Hematopoietic multipotent progenitor cell treated with erythropoietin and hydrocortisone succinate and interleukin-3 and kit ligand, for 17 days (in vitro differentiated cells): ENCODE measurements at places on chromosomes 1 and 21.
A peak's percentile ranks its signal among the peaks of the same experiment; 100 is the strongest.

DNA sequence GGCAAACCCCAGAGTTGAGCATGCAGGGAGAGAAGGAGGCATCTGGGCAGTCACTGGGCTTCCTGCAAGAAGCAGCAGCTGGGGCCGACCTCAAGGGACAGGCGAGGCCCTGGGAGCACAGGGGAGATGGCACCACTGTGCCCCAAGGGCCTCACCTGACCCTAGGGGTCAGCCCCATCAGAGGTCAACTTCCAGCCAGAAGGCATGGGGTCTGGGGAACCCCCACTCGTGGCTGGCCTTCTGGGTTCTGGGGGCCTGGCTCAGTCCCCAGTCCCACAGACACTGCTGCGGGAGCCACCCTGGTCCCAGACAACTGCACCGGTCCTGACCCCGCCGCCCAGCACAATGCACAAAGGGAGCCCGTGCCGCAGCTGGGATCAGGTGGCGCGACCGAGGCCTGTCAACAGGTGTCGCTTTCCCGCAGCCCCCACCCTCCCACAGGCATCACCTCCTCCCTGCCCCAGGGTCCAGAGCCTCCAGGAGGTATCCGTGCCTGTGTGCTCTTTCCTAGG, 6.2 kb downstream of the WNT9A start:
- DNase-seq = no peak

DNA sequence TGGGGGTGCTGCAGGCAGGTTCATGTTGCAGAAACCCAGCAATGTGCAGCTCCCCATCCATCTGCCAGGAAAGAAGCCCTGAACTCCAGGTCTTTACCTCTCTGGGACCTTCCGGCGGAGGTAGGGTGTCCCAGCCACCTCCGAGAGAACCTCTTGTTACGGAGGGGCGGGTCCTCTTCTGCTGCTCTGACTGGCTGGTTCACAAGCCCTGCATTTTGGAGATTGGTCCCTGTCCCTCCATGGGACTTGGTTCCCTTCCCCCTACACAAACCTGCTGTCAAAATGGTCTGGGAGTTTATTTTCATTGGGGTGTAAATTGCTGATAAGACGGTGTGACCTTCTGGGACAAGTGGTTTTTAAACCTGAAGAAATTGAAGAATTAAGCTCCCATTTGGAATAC, 8.0 kb upstream of the CELSR2 start:
- no peak for DNase-seq

- no peak for DNase-seq
Measured at GRCh38 chr1:111776391-111776790, 20.7 kb downstream of the DDX20 start.

- DNase-seq = no peak
Measured at GRCh38 chr1:8205771-8206170, 112.1 kb upstream of the SLC45A1 start.

- no peak for DNase-seq
Measured at GRCh38 chr1:29657816-29658215, 421.5 kb downstream of the PTPRU start.

DNA sequence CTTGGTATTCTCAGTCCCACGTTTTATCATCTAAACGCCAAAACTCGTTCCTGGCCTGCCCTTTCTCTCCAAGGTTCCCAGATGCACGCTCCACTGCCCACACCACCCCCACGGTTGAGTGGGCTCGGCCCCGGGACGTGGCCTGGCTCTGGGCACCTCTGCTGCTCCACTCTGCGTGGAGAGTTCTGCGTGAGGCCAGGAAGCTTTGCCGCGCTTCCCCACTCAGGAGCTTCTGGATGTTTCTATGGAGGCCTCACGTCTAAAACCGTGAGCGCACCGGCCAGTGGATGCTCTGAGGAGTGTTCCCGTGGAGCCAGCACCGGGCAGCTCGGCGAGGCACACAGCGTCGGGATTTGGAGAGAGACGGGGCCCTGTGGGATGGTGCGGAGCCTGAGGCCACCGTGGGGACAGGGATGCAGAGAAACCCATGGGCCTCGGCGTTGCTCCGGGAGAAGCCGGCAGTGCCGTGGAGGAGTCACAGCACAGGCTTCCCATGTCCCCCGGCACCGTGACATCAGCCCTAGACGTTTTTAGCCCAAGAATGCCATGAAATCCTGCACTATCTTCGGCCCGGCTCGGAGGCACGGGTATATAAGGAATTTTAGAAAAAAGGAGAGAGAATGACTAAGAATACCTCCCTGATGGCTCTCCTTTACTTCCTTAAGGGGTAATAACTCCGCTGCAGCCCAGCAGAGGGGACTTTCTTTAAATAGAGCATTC, 125.9 kb downstream of the PRDM16 start:
- DNase-seq = no peak

- DNase-seq = no peak
Measured at GRCh38 chr1:93438716-93439115, 9.2 kb upstream of the FNBP1L start.

- DNase-seq = no peak
Measured at GRCh38 chr1:180540697-180541594, 17.8 kb upstream of the OVAAL start.

DNA sequence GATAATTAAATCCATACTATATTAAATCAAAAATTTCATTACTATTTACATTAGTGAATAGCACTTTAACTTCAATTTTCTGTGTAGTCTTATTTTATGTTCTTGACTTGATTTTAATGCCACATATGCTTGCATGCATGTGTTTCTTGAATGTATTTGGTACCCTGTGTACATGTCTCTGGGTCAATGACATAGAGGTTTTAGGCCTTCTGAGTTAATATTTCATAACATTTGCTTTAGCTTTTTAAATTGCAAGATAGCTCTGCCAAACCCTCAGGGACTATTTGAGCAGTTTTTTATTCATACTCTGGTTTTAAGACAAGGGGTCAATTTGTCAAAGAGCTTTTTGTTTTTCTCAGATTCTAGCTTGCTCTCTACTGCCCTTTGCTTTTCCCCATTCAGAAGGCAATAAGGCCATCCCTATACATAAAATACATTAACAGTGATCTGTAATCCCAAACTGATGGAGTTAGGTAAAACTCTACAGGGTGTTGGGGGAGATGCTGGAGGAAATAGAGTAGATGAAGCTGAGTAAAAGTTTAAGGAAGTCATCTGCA, 5.0 kb downstream of the MLLT11 start:
- peak; percentile 3 for DNase-seq

- peak; percentile 4 for DNase-seq
Measured at GRCh38 chr1:109096120-109096519, 5.6 kb downstream of the TMEM167B start.

DNA sequence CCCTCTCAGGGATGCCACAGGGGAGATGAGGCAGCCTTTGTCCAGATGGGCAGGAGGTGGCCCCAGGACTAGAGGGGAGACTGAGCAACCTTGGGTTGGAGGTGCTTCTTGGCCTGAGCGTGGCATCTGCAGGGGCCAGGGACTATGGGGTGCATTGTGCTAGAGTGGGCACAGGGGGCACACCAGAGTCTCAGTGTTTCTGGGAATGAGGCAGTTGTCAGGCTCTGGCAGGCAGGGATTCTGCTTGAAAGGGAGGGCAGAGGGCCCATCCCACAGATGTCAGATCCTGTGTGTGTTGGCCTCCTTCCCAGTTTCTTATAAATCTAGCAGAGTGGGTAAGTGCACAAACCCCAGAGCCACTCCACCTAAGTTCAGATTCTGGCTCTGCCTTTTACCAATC, 13.7 kb downstream of the LGR6 start:
- no peak for DNase-seq

DNA sequence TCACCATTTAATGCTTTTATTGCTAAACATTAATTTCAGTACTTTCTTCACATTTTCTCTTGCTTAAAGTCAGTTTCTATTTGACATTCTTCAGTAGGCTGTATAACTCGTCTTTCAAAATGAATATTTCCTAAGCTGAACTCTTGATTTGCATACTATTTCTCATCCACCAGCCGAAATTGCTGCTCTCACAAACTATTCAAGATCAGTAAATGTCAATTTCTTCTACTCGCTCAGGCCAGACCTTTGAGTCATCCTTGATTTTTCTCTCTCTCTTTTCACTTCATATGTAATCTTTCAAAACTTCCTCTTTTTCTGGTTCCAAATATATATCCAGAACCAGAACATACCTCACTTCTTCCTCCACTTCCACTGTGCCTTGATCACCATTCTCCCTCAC, 990.0 kb downstream of the KCNT2 start:
- no peak for DNase-seq

DNA sequence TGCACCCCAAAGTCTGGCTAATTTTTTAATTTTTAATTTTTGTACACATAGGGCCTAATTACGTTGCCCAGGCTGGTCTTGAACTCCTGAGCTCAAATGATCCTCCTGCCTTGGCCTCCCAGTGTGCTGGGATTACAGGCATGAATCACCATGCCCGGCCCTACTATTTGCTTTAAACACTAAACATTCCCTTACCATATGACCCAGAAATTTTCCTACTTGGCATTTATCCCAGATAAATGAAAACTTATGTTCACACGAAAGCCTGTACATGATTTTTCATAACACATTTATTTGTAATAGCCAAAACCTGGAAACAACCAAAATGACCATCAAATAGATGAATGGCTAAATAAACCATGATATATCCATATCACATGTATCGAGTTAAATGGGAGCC, 35.8 kb downstream of the NDUFS5 start:
- DNase-seq = no peak

DNA sequence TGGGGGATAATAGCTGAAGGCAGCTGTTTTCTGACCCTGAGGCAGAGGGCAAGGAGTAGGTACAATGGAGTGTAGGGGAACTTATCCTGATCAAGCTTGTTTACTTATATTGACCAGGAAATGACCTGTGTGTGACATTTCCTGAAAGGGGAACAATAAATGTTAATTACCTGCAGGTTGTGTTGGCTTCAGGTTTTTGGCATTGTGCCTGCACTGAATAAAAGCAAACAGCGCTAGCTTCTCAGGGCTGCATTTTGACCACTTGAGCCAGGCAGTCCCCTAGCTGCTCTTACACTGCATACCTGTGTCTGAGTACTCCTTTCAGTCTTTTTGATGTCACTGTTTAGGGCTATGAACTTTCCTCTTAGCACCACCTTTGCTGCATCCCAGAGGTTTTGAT, 40.6 kb downstream of the DRAM2 start:
- DNase-seq = no peak

- DNase-seq = no peak
Measured at GRCh38 chr1:174742805-174743653, 256.7 kb upstream of the CACYBP start.

DNA sequence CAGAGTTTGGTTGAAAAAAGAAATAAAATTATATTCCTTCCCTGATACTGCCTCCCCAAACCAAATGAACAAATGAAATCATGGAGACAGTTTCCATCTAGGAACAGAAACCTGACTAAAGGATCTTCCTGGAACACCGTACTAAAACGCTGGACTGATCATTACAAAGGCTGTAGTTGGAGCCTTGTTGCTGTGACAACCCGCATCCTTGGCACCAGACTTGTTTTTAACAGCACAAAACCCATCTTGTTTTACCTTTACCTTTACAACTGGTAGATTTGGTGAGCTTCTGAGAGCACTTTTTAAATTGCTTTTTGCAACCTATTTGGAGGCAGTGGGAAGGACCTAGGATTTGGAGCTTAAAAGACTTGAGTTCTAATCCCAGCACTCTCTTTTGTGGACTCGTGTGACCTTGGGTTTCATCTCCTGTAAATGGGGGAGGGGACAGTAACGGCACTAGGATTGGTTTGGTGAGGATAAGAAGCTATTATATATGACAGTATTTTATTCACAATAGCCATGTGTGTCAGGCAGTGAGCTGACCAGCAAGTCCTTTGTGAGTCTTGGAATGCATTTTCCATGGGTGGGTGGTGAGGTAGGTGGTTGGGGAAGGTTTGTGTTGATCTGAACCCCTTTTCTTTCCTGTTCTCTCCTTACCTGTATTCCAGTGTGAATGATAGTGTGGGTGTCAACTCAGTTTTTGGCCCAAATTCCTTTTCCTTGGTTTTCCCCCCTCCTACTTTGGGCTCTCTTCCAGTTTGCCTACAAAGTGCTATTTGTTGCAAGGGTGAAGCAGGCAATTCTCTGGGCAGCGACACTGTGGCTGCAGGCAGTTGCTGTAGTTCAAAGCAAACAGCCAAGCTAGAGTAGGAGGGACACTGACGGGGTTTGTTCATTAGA, 12.6 kb downstream of the LRRC8D start:
- DNase-seq = no peak

GRCh38 chr21:38244885-38245869, 11.6 kb upstream of the KCNJ15 start:
- no peak for DNase-seq

- no peak for DNase-seq
Measured at GRCh38 chr1:63073309-63074306, 248.8 kb upstream of the FOXD3 start.

DNA sequence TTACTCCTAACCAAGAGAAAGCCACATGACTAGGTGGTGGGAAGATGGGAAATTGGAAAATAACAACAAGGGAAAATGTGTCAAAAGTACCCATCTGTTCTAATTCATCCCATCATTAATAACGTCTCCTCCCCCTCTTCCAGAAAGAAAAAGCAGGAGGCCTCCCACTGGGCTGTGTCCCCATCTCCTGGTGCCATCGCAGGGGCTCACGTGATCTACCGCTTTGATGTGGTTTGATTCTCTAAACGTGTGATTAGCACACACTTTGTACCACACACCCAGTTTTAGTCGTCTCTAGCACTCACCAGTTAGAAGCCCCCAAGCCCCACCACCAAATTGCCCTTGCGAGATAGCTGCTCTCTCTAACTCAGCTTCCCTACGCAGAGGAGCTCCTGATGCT, 353.6 kb downstream of the RRAGC start:
- no peak for DNase-seq

DNA sequence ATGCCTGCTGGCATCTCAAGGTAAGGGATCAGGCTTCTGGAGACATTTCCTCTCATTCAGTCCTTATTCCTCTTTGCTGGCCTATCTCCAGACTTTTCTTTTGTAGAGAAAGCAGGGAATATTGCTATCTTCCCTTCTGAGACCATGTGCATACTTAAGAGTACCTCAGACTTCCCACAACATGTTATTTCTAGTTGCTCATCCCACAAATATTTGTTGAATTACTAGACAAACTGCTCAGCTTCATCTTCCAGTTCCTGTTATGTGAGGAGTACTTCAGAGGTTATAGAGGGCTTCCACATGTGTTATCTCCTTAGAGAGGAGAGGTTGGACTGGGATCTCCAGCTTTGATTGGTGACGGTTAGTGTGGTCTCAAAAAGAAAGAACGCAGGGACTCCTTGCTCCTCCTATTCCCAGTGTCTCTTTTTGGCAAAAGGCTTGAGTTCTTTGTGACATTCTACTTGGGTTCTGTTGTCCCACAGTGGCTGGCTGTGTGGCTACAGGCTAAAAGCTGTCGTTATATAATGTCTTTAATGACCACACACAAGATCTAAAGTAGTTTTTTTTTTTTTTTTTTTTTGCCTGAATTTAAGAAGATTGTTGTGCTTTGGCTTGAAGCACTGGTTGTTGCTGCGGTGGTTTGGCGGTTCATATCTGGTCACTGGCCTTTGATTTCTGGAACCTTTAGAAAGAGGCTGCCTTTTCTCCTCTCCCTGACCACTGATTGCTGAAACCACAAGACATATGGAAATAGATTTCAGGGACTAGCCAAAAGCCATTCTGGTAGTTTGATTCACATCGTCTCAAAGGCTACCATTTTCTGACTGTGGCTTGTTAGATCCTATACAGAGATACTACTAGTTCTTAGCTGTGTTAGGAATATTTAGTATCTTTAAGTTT, 78.7 kb downstream of the FGGY start:
- DNase-seq = no peak

- DNase-seq = no peak
Measured at GRCh38 chr1:151728151-151729054, 7.1 kb downstream of the RIIAD1 start.
